ENCODE measurements at places on chromosomes 13 and 19.

DNA sequence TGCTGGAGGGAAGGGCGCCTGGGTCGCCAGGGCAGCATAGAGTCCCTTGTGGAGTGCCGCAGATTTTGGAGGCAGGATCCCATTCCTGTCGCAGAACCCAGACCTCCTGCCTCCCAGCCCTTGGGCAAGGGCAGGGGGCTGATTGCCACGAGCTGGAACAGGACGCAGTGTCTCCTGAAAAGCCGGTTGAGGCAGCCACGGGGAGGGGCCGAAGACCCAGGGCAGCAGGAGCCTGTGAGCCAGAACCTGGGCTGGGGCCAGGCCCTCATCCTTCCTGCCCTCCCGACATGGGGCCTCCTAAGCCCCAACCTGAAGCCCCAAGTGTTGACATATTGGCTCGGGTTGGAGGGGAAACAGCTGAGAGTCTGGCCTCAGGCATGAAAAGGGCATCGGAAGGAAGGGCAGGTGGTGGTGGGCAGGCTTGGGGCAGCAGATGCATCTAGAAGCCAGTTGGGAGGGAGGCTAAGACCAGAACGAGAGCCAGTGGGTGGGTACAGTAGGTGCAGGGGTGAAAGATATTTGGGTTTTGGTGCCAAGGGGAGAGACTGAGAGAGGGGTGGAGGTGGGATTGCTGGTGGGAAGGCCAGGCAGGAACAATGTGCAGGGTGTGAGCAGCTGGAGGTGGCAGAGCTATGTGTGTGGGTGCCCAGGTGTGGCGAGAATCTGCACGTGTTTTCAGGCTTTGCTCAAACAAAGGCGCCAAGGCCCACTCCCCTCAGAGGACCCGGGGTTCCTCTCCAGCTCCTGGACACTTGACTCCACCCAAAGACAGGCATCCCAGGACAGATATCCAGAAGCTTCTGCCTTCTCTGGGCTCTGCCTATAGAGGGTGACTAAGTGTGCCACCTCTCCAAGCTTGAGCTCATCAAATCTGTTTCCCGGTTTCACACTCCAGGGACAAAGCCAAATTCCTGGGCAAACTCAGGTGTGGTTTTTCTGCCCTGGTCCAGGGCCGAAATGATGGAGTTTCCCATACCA, 1.4 kb upstream of the SBSN start:
- DNase-seq = no peak

- no peak for DNase-seq
Observed at GRCh38 chr19:28731577-28731976, 481.4 kb downstream of the UQCRFS1 start.

DNA sequence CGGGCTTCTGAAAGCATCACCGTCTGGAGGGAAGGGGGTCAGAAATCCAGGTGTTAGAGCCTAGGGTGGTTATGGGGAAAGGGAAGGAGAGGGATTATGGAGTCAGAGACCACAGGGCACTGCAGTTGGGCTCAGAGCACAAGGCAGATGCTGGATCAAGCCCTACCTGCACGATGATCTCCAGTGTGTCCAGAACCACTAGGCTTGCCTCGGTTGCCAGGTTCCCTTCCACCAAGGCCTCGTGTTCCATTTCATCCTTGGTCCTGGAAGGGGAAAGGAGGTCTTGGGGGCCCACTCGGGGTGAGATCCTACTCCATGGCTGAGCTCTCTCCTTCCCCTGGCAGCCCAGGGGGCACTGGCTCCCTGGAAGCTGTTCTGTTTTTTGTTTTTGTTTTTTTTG, 17.0 kb upstream of the KANK2 start:
- no peak for DNase-seq

GRCh38 chr13:91135968-91136367, 211.5 kb upstream of the MIR17HG start:
- no peak for DNase-seq

DNA sequence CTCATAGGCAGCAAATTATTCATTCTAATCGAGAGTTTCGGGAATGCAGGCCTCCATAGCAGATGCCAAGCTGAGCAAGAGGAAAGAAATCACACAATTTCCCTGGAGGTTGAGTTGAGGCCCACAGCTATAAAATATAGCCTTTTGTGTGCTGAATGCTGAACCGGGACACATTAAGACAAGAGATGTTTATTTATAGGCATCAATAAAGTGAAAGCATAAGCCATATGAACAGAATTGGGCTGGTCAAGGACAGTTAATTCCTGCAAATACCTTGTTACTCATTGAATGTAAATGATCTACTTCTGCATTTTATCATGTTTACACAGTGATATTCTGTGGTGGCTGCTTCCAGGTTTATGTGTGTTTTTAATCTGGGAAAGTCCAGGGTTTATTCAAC, 461.7 kb downstream of the KLF12 start:
- DNase-seq = no peak

DNA sequence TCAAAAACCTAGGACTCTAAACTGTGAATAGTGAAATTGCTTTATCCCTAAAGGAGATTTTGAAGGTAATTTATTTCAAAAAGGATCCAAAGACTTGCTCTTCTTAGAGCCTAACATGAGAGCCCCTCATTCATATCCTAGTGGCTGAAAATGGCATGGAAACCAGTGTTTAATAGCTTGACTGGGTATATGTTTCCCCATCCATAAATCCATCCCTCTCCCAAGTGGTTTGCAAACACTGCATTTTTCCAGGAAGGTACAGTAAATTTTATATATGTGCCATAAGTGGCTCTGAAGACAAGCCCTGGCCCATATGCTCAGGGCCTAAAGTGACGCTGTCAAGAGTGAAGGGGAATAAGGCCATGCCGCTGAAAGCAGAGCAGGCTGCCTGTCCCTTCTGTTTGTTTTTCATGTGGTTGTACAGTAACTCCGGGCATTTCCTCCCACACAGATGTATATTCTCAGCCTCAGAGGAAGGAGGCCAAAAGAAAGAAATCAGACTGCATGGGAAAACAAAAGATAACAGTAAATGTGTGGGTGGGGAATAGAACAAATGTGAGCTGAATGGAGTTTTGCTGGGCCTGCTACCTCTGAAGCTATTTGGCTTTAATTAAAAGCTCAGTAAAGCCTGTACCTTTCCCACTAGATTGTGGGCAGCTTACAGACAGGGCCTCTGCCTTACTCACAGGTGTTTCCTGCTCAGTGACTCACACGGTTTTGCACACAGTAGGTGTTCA, 181.9 kb downstream of the PCDH9 start:
- DNase-seq = no peak

- no peak for DNase-seq
Observed at GRCh38 chr13:48504606-48505005, 28.3 kb downstream of the RCBTB2 start.

GRCh38 chr19:28297586-28298157, 915.3 kb downstream of the UQCRFS1 start:
- no peak for DNase-seq

DNA sequence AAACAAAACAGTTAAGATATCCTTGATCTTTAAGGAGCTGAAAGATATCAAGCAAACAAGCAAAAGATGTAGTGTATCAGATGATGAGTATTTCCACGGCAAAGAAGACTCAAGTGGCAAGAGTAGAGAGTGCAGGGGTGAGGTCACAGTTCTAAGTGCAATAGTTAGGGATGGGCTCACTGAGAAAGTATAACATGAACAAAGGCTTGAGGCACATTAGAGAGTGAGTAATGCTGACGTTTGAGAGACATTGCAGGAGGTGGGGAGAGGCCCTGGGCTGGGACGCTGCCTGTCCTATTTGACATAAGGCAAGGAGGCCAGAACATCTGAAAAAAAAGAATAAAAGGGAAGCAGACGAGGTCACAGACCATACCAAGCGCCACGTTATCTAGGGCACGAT, 1.4 kb downstream of the DUXA start:
- no peak for DNase-seq

DNA sequence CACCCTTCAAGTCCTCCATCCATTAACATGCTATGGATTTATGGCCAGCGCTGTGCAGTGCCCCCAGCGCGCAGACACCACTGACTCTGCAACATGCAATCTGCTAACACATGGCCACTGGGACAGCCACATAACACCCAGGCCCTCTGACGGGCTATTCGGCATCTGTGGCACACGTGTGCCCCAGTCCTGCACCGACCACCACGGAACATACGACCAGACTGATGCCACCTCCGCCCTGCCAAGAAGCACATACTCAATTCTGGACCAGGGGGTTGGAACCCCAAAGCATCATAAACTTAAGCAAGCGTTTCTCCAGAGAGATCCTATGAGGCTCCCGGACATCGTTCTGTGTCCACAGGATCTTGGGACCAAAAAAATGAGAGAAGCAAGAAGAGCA, 9.8 kb downstream of the STK24 start:
- no peak for DNase-seq

- peak; percentile 42 for DNase-seq
Observed at GRCh38 chr19:4431808-4432674, 25.6 kb downstream of the UBXN6 start.

GRCh38 chr13:40612041-40612440, 54.4 kb downstream of the FOXO1 start:
- DNase-seq = no peak

- DNase-seq = no peak
Observed at GRCh38 chr13:95987841-95988240, 65.4 kb downstream of the UGGT2 start.

GRCh38 chr13:20848944-20849343, 53.6 kb downstream of the XPO4 start:
- DNase-seq = no peak

- no peak for DNase-seq
Observed at GRCh38 chr13:65744836-65745235, 1485.3 kb downstream of the PCDH9 start.

DNA sequence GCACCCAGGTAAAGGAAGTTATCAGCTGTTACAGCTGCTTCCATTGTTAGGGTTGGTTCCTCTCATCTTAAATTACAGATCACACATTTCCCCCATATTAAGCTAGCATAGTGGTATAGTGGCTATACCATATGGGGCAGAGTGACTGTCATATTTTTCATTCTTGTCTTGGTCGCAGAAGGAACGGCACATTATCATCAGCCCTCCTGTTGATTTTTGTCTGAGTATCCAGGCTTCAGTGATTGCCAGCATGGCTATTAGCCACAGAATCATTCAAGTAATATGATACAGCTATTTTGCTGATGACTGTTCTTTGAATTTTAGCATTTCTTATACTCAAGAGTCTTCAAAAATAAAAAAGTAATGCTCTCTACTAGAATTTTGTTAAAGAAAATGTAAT, 240.9 kb downstream of the LIG4 start:
- no peak for DNase-seq

DNA sequence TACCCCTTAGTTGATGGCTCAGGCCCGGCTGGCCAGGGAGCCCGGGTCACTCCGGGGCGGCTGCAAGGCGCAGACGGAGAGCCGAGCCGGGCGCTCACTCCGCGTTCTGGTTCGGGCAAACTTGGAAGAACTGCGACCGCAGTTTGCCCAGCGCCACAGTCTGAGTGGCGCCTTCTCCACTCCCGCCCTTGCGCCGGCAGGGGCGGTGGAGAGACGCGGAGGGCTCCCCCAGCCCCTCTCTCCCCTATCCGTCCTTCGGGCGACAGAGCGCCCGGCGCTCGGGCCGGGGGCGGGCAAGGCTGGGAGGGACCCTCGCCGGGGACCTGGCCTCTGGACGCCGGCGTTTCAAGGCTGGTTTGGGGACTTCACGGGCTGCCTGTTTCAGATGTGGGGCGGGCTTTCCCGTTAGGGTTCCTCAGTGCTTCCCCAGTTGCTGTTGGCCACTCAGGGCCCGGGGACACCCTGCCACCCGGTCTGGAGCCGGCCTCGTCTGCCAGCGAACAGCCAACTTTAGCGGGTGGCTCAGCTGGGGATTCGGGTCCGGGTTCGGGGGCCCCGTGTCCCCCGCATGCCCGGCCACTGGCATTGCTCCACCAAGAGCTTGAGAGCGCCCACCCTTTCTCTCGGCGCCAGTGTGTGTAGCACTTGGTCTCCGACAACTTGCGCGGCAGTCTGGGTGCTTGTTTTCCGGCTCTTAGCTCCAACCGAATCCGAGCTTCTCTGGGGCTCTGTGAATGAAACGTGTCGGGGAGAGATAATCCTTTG, 1.5 kb downstream of the GPC6 start:
- no peak for DNase-seq

DNA sequence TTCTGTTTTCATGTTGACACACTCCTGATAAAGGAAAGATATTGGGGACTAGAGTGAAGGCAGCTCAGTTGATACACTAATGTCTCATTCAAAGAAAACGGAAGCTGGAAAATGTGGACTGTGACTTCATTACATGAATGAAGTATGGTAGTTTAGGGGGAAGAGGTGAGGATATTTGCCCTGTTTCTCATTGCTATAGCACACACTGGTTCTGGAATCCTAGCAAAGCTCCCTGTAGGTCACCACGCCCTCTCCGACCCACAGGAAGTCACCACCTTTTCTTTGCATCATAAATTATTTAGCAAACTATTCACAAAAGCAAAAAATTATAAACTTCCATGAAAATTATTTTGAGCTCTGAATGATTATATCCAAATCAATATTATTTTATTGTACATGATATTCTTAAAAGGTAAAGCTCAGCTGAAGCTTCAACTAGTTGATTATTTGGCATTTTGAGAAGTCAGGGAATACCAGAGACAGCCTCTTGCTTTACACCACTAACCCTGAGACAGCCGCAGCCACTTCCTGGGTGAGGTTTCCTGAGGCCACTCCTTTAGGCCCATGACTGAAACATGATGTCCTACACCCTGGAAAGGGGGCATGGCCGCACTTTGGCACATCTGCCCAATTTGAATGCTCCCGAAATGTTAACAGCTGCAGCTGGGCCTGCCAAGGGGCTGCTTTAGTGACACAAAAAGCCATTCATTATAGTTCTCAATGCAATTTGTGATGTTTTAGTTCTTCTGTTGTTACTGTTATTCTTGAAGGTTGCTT, 50.0 kb upstream of the WDFY2 start:
- DNase-seq = no peak

- no peak for DNase-seq
Observed at GRCh38 chr19:43331435-43332010, 22.0 kb upstream of the CD177 start.

DNA sequence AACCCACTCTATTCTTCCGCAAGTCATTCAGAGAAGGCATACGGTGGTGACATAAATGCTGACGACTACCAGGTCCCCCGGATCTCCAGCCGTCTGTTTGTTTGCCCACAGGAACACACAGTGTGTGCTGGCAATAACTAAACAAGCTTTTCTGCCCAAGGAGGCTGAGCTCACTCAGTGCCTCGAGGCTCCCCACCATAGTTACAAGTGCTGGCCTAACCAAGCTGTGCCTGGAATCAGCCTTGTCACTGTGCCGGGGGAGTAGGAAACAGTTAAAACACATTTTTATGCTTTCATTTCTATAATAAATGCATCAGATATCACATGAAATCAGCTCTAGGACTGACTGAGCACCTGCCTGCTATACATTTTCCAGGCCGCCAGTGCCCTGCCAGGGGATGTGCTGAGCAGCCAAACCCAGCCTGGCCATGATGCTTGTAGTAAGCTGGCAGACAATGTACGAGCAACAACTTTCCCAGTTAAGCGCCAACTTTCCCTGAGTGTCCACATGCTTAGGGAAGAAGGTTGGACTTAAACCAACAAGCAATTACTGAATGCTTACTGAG, 28.1 kb downstream of the BRD4 start:
- DNase-seq = no peak

DNA sequence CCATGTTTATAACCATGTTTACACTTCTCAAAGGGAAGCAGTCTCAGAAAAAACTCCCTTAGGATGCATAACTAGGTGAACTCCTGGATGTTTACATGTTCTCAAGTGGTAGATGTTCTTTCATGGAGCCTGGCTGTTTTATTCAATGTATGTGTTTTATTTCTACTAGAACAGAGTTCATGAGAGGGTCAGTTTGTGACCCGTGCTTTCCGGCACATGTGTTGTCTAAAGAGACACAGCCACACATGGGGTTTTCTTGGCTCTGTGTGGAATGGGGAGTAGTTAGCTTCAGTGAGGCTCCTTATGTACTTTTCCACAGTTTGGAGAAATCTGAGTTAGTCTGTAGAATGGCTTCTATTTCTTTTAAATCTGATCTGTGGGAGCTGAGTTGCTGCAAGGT, 60.9 kb downstream of the ATP8A2 start:
- no peak for DNase-seq
